ENCODE measurements at places on chromosomes 12 and 14. TPM values are rescaled to one million over a fixed set of nuclear protein-coding genes. Genes with fewer than 3 reads are reported as not detected.

The SLC5A8 gene
- not detected for polyA plus RNA-seq

The LRTM2 gene
- not detected for polyA plus RNA-seq

The CACNA2D4 gene
- polyA plus RNA-seq: 2.0 TPM

The GPRC5D gene
- polyA plus RNA-seq: 1.4 TPM

The PCED1B gene
- polyA plus RNA-seq: 34.0 TPM

The TMEM117 gene
- polyA plus RNA-seq: 4.4 TPM

The FAM186B gene
- polyA plus RNA-seq: 0.16 TPM

Data from IgD-negative memory B cell (primary cell).